ENCODE measurements at places on chromosomes 16 and 17. TPM values are rescaled to one million over a fixed set of nuclear protein-coding genes. Genes with fewer than 3 reads are reported as not detected.

The TMIGD1 gene
- not detected for polyA plus RNA-seq

The MMP28 gene
- polyA plus RNA-seq, result 3.3 TPM

The FBF1 gene
- polyA plus RNA-seq, result 5.5 TPM

The C16orf46 gene
- polyA plus RNA-seq, result 0.46 TPM

The OR2C1 gene
- not detected for polyA plus RNA-seq
